Activated CD4-positive, alpha-beta T cell treated with anti-CD3 and anti-CD28 coated beads, Interleukin-2, amount 50 U/mL, for 48 hours (primary cell): ENCODE measurements at places on chromosomes 5 and 9.

GRCh38 chr5:119537704-119538103, 85.4 kb downstream of the HSD17B4 start:
- no peak for DNase-seq

DNA sequence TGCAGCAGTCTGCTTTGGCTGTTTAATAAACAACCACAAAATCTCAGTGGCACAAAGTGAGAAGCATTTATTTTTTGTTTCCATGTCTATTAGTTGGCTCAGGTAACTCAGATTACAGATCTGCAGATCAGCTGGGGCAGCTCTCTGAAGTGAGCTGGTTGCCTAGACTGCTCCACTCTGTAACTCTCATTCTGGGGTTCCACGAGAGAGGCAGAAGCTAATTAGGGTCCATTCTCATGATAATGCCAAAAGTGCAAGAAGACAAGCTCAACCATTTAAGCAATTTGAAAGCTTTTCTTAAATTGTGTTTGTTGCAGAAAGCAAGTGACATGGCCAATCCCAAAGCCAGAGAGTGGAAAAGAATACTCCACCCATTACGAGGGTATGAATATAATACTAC, 13.2 kb downstream of the MEIKIN start:
- DNase-seq: no peak

DNA sequence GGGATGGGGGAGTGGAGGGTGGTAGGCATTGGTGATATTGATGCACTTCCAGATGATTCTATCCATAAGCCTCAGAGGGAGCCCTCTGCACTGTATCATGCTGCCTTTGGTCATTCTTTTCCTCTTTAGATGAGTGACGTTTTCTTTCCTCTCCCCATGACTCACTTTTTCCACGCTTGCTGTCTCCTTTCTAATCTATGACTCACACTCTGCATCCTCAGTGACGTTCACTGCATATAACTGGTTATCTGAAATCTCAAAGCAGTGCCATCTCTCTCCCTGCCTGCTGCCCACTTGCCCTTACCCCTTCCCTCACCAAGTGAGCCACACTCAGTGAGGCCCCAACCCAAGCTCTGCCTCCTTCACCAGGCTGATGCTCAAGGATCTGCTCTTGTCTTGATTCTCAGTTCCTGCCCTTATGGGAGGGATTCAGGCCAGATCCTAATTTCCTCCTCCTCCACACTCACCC, 31.6 kb downstream of the PTGS1 start:
- peak; percentile 46 for DNase-seq

- no peak for DNase-seq
Observed at GRCh38 chr9:128232528-128233428, 29.6 kb downstream of the DNM1 start.

DNA sequence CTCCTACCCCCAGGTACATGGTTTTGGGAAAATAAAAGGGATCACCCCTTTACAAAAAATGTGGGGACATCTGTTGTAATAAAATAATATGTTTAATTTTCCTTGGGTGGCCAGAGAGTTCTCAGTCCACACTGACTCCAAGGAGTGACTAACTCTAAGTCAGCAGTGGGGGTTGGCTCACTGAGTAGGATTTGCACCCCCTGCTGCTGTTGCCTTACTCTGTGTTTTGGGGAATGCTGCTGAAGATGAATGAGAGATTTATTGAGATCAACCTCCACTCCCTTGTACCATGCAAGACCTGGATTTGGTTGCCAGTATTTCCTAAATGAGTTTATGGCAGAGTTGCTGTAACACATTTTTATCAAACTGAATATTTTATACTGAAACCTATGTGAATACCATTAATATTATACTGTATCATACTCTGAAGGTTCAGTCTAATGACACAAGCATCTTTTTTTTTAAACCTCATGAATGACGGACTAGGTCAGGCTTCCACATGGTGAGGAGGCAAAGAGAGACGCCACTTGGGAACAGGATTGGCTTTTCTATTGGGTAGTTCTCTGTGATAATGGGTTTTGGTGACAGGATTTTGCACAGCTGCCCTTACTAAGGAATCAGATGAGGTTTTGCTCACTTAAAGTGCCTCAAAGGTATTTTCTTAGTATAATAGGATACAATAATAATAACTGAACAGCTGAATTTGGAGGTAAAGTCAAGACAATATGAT, 121.3 kb upstream of the OSMR start:
- DNase-seq: no peak

GRCh38 chr9:137046088-137046787, at the start of gene NPDC1:
TSS of gene NPDC1 (minus strand) at chr9:137046177. CDS start at chr9:137045989, 188 bp downstream.
- peak; percentile 87 for DNase-seq

DNA sequence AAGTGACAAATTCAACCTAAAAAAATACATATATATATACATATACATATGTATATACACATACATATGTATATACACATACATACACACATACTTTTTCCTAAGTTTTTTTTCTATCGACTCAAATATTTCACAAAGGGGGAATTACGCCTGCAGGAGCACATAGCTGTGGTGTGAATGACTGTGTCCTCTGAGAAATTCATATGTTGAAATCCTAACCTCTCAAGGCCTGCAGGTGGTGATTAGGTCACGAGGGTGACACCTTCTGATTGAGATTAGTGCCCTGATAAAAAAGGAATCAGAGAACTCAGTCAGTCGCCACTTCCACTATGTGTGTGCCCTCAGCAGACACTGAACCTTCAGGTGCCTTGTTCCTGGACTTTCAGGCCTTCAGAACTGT, 248.7 kb downstream of the SEMA5A start:
- no peak for DNase-seq

GRCh38 chr5:155342956-155343355, 329.4 kb downstream of the KIF4B start:
- no peak for DNase-seq

- no peak for DNase-seq
Observed at GRCh38 chr5:123119334-123119986, 30.4 kb downstream of the PRDM6 start.

DNA sequence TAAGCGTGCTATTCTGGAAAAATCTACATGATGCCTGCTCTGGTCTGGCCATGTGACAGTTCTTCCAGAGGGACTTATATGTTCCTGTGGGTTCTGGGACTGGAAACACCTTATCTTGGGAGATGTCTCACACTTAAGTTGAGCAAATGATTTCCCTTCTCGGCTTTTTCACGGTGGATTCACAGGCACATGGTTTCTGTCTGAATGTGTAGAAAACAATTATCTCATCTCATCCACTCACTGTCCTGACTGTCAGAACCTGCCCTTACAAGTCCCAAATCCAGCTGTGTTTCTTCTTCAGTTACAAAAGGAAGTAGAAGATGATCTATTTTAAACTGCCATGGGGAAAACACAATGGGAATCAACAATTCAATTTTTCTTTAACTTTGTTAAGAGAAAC, 184.0 kb downstream of the SYK start:
- no peak for DNase-seq

GRCh38 chr9:14135421-14135820, 178.5 kb downstream of the NFIB start:
- DNase-seq: no peak

- peak; percentile 29 for DNase-seq
Observed at GRCh38 chr5:52915176-52915875, 73.8 kb upstream of the ITGA2 start.

GRCh38 chr9:36935332-36935731, 98.7 kb downstream of the PAX5 start:
- DNase-seq: no peak

GRCh38 chr5:173242675-173243121, 7.7 kb upstream of the NKX2-5 start:
- no peak for DNase-seq

DNA sequence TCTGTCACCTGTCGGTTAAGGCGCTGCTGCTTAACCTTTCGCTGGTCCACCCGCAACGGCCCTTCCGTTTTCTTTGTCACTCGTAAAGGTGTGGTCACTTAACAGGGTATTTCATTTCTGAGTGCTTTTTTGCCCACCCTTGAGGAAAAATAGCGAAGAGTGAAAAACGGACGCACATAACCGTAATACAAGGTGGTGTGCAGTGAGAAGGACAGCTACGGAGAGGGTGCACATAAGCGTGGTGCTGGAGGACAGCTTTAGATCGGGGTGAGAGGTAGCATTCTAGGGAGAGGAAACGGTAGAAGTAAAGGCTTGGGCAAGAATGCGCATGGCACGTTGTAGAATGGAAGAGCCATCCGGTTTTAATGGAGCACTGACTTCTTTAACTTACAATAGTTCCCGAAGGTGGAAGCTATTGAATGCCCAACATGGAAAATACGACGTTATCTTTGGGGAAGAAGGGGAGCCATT, 761 bp downstream of the CCT5 start:
- no peak for DNase-seq

DNA sequence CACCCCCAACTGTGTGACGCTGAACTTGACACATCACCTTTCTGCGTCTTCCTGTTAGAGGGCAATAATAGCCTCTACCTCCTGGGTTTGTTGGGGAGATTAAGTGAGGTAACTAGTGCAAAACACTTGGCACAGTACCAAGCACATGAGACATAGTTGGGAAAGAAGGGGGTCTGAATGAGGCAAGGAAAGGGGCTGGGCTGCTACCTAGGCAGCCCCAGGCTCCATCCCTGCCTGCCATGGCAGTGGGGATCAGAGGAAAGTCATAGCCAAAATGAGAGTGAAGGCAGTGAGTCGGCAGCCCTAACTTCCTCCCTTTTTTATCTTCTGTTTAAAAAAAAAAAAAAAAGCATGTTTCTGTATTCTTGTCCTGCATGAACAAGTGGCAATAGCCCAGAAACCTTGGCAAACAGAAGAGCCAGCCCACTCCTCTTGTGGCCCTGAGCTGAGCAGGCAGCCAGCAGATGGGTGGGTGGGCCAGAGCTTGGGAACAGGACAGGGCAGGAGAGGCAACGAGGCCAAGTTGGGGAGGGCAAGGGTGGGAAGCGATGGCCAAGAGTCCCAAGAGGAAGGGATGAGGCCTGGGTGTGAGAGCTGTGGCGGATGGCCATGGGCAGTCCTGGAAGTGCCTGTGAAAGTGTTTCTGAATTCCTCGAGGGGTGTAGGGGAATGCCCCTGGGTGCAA, 11.4 kb downstream of the CAMK2A start:
- no peak for DNase-seq

DNA sequence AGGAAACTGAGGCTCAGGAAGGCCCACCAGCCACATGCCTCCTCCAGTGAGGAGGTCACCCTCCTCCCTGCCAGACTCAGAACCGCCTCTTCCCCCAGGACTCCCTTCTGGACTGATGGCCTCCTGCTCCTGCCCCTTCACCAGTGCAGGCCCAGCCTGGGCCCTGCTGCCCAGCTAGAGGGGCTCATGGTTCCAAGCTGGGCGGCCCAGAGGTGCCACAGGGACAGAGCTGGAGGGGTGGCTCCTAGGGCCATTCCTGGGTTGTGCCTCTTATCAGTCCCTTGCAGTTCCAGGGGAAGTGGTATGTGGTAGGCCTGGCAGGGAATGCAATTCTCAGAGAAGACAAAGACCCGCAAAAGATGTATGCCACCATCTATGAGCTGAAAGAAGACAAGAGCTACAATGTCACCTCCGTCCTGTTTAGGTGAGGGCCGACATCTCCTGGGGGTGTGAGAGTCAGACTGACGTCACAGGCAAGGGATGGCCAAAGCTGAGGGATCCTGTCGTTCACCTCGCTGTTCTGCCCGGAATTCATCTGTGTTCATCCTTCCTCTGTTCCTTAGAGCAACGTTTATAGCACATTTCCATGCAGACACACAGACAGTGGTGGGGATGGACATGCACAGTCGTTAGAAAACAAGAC, 819 bp downstream of the LCN2 start:
- DNase-seq: no peak

GRCh38 chr9:68844631-68845612, 139.9 kb downstream of the PIP5K1B start:
- peak; percentile 15 for DNase-seq

DNA sequence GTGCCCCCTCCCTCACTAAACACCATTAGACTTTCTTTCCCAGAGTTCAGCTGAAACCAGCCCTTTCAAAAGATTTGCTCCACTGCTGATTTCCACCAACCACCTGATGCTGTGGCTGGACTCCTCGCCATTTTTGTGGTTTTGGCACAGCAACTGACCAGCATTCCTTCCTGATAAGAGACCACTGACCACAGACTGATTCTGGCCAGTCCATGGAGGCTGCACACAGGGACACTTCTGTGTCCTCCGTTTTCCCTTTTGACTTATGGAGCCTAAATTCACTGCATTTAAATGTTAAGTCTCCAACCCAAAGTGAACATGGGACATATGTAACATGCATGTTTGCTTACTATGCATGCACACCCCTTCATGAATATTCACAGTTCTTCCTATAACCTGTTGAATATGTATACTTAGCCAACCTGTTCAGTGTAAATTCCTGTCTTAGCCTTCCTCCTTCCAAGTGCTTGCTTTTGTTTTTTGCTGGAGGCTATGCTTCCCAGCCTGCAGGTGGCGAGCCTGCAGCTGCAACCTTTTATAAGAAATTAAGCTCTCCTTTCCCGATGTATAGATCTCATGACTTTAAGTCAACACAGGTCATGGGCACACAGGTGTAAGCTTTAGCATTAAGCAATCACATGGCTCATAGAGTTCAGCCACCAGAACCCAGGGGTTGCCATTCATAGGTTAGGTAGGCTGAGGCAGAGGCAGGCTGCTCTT, 78.7 kb downstream of the ACTL7B start:
- no peak for DNase-seq

GRCh38 chr9:13292782-13293181, 13.3 kb upstream of the MPDZ start:
- no peak for DNase-seq
